Activated effector memory CD4-positive, alpha-beta T cell treated with anti-CD3 and anti-CD28 coated beads, Interleukin-2, amount 50 U/mL, for 16 hours (primary cell): ENCODE measurements at places on chromosomes 3 and 15.

DNA sequence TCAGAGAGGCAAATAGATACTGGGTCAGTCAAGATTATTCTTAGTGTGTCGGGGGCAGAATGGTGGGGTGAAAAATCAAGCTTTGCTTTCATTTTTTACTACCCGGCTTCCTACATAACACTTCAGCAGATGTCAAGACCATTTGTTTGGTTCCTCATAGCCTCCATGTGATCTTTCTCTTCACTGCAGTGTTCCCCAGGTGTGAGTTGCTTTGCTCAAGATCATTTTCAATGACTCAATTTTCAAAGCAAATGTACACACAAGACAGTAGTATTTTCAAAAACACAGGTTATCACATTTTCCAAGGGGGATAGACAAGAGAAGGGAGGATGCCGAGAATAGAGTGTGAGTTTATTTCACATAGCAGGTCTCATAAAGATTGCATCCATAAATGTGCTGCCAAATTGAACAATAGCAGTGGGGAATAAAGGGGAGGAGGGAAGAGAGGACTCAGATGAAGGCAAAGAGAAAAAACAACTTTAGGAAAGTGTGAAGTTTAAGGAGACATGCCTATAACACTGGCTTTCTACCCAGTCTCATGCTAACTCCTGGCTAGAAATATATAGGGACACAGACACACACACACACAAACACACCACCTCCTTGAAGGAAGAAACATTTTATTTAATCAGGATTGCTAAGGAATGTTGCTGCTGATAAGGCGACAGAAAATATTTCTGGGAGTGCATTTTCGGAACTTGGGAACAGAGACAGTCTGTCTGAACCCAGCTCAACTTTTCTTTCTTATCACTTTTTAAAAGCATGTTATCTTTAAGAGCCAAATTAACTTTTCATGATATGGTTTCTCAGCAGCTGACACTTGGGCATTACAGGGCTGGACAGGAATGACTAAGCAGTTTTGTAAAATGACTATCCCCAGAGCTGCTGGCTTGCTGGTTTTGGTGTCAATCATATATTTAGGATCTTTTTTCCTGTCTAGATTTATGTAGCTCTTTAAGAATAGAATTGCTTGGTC, 402.4 kb downstream of the RBMS3 start:
- no peak for DNase-seq

DNA sequence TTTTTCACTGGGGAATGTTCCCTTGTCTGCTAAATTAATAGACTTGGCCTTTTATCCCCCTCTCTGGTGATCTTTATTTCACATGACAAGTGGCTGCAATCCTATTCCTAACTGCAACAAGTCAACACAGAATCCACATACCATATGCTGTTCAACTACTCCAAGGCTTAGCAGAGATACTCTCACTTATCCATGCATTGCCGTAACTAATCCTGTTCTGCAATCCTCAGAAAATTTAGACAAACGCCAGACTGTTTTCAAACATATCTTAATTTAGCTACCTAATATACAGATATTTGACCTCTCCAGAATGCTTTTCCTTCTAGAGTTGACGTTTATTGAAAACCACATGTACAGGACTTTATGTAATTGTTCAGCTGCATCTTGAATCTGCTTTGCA, 37.9 kb downstream of the EID1 start:
- DNase-seq: no peak

GRCh38 chr15:76962337-76963013, 30.9 kb downstream of the RCN2 start:
- no peak for DNase-seq

DNA sequence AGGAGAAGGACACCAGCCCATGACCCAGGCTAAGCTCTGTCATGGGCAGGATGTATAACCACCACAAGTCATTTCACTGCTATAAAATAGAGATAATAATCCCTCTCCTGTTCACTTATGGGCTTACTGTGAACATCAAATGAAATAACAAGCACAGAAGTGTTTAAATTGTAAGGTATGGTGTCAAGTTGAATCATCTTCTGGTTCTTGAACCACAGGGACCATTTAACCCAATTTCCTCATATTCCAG, 44.3 kb upstream of the TLE3 start:
- DNase-seq: no peak

- DNase-seq: no peak
Observed at GRCh38 chr3:25747033-25747432, 36.2 kb downstream of the NGLY1 start.

DNA sequence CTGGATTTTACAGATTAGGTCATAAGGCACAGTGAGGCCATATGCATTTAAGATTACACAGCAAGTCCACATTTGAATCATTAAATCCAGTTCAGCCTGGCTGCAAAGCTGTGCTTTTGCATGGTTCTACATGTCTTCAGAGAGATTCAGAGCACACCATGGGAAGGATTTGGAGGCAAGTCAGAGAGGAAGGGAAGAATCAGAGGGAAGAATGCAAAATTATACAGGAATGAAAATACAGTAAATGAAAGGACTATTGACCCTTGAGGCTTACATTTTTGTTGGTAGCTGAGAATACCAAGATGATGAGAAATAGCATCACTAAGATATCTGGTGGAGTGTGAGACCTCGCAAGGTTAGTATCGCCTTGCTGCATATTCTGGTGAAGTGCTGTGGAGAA, 13.9 kb downstream of the FILIP1L start:
- DNase-seq: no peak

DNA sequence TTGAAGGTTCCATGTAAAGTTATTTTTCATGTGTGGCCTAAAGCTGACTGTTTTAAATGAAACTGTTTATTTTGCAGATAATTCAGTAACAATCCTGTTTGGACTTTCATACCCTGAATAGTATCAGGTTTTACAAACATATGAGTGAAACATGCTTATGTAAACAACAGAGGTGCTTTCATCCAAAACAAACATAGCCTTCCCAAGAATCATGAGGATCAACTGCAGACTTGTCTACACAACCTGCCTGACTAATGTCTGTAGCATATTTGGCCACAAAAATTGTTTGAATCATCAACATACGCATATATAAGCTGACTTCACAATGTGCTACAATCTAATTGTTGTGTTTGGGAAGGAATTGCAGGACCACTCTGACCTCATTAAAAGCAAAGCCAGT, 190.4 kb downstream of the DIPK2A start:
- no peak for DNase-seq

GRCh38 chr15:93294896-93295295, 205.9 kb upstream of the RGMA start:
- DNase-seq: no peak

DNA sequence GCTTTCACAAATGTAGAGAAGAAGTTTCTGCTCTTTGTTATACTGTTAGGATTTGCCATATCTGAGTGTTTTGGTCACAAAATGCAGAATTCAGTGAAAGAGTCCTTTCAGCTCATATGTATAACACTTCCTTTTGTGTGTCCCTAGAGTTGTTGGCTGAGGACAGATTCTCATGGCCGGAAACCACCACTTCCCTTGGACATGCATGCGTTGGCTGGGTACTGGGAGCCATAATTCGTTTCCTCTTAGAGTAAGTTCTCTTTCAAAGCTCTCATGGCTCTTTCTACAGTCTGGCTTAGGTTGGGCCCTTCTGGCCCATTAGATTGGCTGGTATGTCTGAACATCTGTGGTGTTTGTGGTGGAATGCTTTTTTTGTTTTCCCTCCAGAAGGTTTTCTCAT, 298.5 kb downstream of the DIPK2A start:
- DNase-seq: no peak

- DNase-seq: no peak
Observed at GRCh38 chr3:25783661-25784512, 644 bp upstream of the NGLY1 start.

DNA sequence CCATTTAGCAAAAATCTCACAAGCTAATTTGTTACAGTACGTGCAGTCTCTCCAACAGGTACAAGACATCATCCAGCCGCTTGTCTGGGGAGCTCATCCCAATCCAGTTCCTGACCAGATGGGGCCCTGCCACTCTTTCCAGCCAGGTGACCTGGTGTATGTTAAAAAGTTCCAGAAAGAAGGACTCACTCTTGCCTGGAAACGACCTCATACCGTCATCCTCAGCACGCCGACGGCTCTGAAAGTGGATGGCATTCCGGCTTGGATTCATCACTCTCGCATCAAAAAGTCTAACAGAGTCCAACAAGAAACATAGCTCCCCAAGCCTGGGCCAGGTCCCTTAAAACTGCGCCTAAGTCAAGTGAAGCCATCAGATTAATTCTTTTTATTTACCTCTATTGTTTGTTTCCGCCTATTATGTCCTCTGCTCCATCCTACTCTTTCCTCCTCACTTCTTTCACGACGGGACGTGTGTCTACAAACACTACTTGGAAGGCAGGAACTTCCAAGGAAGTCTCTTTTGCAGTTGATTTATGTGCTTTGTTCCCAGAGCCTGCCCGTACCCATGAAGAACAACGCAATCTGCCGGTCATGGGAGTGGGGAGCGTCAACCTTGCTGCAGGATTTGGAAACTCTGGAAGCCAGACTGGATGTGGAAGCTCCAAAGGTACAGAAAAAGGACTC, 37.5 kb downstream of the ZBTB11 start:
- no peak for DNase-seq

DNA sequence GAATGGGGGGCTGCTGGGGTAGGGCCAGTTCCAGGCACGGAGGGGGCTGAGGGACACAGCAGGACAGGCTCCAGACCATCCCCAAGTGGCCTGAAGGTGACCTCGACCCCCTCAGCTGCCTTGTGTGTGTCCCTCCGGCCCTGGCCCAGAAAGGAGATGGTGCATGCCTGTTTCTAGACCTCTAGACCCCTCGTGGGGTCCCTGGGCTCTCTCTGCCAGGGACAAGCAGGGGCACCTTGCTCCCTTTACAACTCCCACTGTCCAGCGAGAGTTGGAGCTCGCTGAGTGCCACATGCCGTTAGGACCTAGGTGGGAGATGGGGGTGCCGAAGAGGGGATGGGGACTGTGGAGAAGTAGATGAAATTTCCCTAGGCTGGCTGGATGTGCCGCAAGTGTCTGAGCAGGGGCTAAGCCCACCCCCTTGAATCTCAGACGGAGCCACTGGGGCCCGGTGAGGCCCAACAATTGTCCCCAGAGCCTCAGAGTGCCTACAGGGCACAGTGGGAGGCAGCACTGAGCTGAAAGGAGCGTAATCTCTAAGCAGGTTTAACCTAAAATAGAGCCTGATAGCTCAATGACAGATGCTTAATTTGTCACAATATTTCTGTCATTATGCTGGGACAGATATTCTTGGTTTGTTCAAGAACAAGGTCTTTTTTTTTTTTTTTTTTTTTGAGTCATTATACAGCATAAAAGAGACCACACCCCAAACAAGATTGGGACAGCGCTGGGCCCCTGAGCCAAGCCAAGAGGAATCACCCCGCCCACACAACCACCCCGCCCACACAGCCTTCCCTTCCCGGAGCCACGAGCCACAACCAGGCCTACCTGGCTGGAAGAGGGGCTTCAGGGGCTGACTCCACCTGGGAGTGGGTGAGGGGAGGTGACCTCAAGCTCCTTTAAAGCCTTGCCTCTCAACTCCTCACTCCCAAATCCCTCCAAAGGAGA, 23.6 kb upstream of the KLF13 start:
- DNase-seq: peak; percentile 64

GRCh38 chr3:114569186-114569585, 275.4 kb downstream of the TIGIT start:
- no peak for DNase-seq

DNA sequence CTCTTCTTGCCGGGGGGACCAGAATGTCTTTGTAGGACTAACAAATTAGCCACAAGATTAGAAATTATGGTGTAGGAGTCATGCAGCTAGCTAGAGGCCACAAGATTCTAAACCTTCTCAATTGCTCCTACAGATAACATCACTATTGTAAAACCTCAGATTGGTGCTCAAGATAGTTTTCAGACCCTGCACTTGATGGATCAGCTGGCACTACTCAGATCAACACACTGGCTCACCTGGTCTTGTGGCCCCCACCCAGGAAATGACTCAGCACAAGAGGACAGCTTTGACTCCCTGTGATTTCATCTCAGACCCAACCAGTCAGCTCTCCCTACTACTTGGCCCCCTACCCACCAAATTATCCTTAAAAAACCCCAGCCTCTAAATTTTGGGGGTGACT, 124.1 kb upstream of the RASGRP1 start:
- DNase-seq: peak; percentile 87

- DNase-seq: peak; percentile 84
Observed at GRCh38 chr15:34436956-34437442, 609 bp downstream of the GOLGA8A start.

- DNase-seq: no peak
Observed at GRCh38 chr15:33068511-33068990, 126.0 kb downstream of the FMN1 start.

GRCh38 chr15:74746389-74746788, 2.3 kb upstream of the CYP1A2 start:
- no peak for DNase-seq

DNA sequence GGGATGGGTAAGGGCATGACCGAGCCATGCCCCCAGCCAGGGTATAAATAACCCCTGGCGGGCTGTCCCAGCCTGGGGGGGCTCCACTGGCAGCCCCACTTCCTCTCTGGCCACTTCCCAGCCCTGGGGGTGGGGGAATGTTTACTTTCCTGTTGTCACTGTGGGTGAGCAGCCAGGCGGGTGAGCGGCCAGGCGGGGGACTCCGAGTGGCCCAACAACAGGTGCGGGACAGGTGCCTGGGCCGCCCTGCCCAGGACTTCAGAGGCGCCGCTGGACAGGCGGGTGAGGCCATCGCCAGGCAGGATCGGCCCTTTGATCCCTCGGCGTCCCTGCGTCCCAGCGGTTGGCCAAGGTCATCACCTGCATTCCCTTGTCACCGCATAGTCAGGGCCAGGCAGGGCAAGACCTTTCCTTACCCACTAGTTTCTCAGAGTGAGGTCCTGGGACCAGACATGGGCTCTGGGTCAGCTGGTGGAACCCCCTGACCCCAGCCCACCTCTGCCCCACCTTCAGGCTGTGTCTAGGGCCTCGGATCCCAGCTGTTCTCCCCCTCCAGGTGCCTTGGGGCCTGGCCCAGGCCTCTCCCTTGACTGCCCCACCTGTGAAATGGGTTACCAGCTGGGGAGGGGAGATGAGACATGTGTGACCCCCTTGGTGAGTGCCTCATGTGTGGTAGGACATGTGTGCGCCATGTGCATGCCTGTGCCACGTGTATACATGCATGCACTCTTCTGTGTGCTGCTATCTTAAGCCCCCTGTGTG, 16.6 kb downstream of the SEMA3F start:
- DNase-seq: no peak

- DNase-seq: no peak
Observed at GRCh38 chr15:70426096-70426821, 328.5 kb upstream of the TLE3 start.

- DNase-seq: no peak
Observed at GRCh38 chr3:72015463-72015862, 230.5 kb upstream of the PROK2 start.

- DNase-seq: no peak
Observed at GRCh38 chr3:159447841-159448240, 540.8 kb upstream of the IL12A start.

GRCh38 chr15:61989667-61990066, 70.6 kb downstream of the VPS13C start:
- DNase-seq: no peak

GRCh38 chr15:77475898-77476297, 55.2 kb downstream of the HMG20A start:
- DNase-seq: no peak
